CD4-positive, CD25-positive, alpha-beta regulatory T cell (primary cell): ENCODE measurements at places on chromosomes 5 and 9. TPM values are rescaled to one million over a fixed set of nuclear protein-coding genes. Genes with fewer than 3 reads are reported as not detected.

- no peak for DNase-seq
Measured at GRCh38 chr5:110106750-110107149, 417.0 kb downstream of the MAN2A1 start.

The PCA3 gene
- total RNA-seq, result not detected

The SPINK7 gene
- total RNA-seq, result not detected

The ZDHHC11B gene
- 17.7 TPM for total RNA-seq

The SHLD3 gene
- total RNA-seq, result 11.1 TPM

The FSTL4 gene
- 0.57 TPM for total RNA-seq

DNA sequence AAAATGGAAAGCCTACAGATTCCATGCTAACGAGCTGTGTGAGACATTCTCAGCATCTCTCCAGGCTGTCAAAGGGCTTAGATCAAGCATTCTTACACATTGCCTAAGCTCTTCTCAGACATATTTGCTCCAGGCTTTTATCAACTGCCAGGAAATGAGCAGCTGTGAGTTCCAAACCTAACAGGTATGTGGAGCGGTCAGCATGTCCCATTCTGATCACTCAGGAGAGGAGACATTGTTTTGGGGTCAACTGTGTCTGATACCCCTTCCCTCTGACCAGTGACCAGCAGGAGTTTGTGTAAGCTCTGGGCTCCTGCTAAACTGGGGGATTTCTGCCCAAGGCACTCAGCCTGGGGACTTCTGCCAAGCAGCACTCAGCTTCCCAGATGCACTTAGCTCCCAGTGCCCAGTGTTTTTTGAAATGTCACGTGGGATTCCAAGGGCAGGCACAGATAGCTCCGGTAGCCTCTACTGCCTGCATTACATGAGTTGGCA, 229.1 kb downstream of the SEC61B start:
- DNase-seq, result no peak

The ANKRD31 gene
- 0.52 TPM for total RNA-seq

GRCh38 chr5:37834542-37835379, 5.1 kb downstream of the GDNF start:
- DNase-seq, result no peak

DNA sequence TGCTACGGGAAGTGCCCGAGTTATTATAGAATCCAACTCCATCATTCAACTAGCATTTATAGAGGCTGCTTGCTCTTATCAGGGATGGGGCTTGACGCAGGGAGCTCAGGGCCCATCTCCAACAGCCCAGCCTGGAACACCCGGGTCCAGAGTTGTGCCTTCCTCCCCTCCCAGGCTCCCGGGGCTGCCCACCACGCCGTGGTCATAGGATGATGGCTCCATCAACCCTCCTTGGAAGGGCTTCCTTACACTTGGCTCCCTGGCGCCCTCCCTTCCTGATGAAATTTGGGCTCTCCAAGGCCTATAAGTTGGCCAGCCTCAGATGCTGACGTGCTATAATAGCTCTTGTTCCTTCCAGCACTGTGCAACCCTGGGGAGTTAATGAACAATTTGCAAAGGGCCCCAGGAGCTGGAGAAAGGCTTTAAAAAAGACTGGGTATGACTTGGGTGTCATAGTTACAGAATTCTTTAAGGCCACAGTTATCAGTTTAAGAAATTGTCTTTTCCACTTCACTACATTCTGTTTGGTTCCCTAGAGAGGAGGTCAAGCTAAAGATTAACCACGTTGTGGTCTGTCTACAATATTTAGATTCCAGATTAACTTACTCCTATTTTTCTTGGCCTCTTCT, 42.5 kb upstream of the GADD45G start:
- no peak for DNase-seq

The IL7R gene
- total RNA-seq, result 394 TPM

- no peak for DNase-seq
Measured at GRCh38 chr9:81335879-81336421, 353.4 kb downstream of the TLE1 start.

The PNPLA7 gene
- total RNA-seq, result 12.4 TPM

DNA sequence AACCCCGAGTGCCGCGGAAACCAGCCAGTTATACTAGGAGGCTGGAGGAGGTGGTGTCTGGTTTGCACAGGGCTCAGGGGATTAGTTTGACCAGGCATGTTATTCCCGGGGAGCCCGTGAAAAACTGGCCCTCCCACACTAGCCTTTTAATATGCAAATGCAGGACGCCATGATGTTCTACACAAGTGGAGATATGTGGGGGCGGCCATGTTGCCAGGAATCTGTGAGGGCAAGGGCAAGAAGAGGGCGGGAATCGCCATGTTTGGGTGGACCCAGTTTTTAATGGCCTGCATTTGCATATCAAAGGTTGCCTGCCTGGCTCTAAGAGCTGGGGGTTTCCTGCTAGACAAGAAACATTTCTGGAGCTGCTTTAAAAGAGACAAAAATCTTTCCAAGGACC, 940.7 kb downstream of the CDH18 start:
- DNase-seq, result no peak

DNA sequence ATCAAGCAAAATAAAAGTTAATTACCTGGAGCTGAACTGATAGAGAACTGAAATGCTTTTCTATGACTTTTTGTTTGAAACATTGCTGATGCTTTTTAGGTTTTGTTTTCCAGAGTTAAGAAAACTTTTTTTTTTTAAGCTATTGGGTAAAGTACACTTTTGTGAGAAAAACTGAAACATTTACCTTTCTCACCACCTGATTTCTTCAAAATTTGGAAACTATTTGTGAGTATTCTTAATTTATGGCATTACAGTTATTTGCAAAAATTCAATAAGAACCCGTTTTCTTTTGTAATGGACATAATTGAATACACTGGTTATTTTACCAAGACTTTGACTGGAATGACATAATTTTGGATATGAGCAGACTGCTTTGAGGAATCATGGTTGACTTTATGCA, 6.6 kb downstream of the C9orf153 start:
- no peak for DNase-seq

The TMEFF1 gene
- total RNA-seq, result 0.49 TPM

DNA sequence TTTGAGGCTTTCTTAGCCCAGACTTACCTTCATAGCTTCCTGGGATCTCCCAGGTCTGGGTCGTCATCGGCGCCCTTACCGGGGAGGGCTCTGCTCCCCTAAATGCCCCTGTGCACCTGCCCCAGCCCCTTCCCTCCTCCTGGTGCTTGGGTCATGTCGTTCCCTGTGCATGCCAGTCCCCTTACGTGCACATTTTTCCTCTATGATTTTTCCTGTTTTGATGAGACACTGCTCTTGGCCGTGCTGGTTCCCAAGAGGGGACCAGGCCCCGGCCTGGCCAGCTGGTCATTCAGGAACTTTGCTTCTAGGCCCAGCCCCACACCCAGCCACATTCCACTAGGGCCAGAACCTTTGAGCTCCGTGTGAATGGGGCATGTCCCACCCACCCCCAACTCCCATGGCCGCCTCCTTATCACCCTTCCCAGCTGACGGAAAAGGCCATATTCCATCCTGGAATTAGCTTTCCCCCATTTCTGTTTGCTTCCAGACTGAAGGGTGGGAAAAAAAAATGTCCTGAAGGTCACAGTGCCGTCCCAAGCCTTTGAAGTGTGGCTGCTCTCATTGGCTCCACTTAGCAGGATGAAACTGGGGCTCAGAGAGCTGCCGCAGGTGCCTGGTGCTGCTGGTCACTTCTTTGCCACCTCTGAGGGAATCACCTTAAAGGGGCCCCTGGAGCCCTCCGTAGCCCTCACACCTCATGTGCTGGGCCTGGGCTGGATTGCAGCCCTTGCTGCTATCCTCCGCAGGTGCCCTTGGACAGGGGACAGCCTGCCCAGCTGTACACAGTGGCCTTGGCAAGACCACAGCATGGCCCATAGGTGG, 25.1 kb downstream of the ERGIC1 start:
- DNase-seq, result no peak

GRCh38 chr5:79267180-79267579, 31.2 kb downstream of the JMY start:
- DNase-seq, result no peak

The PRKACG gene
- total RNA-seq, result not detected

DNA sequence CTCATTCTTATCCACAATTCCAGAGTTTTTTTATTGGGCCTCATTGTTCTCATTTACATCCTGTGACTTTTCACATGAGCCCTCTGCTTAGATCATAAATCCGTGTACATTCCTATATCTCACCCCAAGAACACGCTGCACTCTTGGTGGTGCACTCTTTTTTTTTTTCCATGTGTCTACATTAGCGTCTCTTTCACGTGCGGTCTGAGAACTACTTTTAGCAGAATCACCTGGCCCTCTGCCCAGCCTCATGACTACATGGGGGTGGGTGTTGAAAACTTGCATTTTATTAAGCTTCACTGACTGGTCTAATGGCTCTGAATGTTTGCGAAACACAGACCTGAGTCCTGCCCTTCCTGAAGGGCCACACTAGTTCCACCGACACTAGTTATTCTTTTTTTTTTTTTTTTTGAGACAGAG, 18.6 kb downstream of the C9orf57 start:
- DNase-seq, result no peak

DNA sequence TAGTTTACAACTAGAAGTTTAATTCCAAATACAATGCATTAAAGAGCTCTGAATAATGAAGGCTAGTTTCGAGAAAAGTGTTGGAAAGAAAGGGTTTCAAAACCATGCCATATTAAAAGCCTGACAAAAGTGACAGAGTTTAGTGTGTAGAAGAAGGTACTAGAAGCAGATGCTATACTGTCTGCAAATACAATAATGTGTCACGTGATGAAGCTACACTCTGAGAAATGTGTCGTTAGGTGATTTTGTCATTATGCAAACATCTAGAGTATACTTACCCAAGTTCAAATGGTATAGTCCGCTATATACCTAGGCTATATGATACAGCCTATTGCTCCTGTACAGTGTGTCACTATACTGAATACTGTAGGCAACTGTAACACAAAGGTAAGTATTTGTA, 494.1 kb downstream of the TLE1 start:
- DNase-seq, result no peak

The BARHL1 gene
- not detected for total RNA-seq

DNA sequence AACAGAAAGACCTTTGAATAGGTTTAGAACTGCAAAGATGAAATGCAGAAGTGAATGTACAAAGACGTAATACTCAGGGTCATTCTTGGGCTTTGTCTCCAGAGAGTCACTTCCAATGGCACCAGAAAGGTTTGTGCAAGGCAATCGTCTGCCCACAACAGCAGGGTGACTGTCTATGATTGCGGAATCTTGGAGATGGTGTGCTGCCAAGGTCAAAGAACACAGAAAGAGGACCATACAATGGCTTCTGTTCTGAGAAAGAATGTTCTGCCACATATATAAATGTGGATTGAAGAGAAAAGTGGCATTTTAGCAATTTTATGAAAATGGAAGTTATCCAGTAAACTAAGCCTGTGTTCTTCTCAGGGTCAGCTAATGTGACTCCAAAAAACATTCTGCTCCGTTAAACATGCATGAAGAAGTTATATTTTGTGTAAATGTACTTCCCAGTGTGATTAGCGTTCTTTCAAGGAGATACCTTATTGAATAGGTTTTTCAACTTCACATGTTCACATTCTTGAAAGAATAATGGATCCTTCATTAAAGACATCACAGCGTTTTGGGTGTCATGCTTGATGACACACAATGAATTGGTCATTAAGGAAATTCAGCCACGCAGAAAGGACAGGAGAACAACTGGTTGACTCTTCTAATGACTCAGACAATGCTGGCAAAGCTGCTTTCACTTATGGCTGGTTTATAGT, 73.4 kb upstream of the CDH6 start:
- DNase-seq, result no peak

DNA sequence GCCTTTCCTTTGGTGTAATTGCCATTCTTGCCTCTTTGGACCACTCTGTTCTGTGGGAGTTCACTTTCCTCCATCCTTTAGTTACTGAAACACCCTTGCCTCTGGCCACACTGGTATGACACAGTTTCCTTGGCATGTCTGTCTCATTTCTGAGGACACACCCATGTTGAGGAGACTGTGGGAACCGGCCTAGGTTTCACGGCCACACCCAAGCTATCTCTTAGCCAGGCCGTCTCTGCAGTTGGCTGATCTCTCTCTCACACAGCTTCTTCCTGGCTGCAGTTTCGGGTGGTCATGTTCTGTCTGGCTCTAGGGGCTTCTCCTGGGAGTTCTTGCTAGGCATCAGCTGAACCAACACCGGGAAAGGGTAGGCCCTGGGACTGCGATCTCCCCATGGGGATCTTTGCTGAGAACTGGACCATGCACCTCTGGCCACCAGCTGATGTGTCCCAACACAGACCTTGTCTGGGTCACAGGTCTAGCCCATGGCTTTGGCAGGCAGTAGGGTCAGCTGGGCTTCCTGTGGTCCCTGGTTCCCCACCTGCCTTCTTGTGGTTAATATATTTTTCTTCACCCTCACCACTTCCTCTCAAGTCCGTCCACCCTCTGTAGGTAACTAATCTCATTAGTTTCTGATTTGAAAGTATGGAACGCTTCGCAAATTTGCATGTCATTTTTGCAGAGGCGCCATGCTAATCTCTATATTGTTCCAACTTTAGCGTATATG, 24.9 kb downstream of the ARHGEF37 start:
- peak; percentile 26 for DNase-seq

The FRMD3 gene
- 2.8 TPM for total RNA-seq

The PCDHGA5 gene
- total RNA-seq, result not detected

GRCh38 chr5:115644046-115644445, 18.2 kb upstream of the TMED7 start:
- no peak for DNase-seq

DNA sequence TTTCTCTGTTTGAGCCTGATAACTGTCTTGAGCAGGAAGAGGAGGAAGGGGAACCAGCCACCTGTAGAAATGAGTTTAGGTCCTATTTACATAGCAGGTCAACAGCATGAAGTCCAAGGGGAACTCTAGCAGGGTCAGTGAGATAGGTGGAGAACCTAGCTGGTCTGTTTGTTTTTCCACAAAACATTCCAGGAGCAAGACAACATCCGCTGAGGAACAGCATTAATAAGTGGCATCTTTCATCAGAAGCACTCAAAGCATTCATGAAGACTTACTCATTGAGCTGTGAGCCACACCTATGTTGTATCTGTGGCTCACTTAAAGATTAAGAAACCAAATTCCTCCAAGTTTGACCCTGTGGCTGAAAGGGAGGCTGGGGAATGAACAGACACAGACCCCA, 115.9 kb downstream of the ACTBL2 start:
- DNase-seq, result no peak

DNA sequence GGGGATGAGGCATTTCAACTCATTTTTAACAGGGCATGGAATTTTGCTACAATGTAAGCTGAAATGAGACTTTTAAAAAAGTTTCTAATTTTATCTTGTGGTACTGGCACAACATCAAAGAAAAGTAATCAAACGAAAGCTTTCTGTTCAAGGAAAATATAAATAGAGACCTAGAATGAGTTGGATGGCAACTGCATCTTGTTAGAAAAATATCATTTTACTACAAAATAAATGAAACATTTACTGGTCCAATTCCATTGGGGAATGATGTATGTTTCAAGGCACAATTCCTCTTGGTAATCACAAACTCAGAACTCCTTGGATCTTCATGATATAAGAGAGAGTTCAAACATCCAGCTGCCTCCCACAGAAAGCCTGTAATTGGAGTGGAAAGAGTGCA, 102.8 kb downstream of the HMHB1 start:
- no peak for DNase-seq

GRCh38 chr9:120398286-120398685, 181.7 kb downstream of the CDK5RAP2 start:
- no peak for DNase-seq

The CD74 gene
- total RNA-seq, result 1,110 TPM

The PLPPR1 gene
- total RNA-seq, result not detected
